ENCODE measurements at places on chromosomes 5 and 9.

DNA sequence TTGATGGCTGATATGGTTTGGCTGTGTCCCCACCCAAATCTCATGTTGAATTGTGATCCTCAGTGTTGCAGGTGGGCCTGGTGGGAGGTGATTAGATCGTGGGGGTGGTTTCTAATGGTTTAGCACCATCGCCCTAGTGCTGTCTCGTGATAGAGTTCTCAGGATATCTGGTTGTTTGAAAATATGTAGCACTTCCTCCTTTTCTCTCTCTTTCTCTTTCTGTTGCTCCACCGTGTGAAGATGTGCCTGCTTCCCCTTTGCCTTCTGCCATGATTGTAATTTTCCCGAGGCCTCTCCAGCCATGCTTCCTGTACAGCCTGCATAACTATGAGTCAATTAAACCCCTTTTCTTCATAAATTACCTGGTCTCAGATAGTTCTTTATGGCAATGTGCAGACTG is 111.6 kb downstream of the SREK1 start:
- no peak for DNase-seq

DNA sequence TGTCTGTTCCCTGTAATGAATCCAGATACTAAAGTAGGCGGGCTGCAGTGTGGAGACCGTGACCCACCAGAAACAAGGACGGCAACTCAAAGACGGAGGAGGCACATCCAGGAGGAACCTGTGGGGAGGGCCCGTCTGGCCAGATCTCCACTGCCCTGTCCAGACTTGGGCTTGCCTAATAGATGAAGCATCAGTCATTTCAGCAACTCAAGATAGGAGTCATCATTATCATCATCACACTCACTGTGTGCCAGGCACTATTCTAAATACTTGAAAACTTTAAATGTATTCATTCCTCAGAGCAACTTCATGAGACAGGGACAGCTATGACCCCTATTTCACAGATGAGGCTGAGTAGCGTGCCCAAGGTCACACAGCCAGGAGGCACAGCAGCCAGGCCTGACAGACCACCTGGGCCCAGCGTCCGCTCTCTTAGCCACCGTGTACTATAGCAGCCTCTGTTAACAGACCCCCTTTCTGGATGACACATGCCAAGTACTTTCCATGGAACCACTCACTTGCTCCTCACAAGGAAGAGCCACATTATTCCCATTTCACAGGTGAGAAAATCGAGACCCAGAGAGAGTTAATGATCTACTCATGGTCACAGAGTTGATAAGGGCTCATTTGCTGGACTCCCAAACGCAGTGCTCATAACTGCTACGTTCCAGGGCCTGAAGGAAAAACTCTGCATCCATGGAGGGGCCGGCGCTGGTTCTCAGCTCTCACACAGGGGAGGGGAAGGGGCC is 4.9 kb upstream of the IL4 start:
- DNase-seq: no peak

DNA sequence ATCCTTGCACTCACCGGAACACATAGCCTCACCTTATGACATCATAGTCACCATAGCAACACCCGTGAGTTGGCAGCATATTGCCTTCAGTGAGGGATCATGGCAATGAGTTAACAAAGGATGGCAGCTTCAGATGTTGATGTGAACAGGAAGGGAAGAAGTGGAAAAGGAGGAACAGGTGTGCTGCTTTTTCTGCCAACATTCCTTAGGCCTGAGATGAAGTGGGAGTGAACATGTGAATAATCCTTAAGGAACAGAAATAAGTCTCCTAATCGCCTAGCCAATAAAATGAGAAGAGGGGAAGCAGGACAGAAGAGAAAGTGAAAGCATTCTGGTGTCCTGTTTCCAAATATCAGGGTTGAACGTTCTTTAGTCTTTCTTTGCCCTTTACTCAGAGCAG is 360.0 kb downstream of the BRINP1 start:
- DNase-seq: no peak

GRCh38 chr5:25362799-25363198 is 718.0 kb upstream of the CDH10 start:
- DNase-seq: no peak

DNA sequence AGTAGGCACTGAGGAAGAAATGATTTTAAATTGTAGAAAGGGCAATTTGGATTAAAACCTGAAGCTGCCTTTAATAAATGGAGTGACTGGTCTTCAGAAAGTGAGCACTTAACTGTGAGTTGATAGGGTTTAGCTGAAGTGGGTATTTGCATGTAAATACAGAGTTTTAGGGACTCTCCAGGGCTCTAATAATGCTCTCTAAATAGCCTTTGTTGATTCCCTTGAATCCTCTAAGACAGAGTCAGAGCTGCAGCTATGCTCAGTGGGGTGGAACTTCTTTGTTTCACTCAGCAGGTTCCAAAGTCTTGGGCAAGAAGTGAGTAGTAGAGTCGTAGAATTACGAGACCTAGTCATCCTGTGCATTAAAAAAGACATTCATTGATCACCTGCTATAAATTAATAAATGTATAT is 21.4 kb downstream of the GLRA1 start:
- no peak for DNase-seq

DNA sequence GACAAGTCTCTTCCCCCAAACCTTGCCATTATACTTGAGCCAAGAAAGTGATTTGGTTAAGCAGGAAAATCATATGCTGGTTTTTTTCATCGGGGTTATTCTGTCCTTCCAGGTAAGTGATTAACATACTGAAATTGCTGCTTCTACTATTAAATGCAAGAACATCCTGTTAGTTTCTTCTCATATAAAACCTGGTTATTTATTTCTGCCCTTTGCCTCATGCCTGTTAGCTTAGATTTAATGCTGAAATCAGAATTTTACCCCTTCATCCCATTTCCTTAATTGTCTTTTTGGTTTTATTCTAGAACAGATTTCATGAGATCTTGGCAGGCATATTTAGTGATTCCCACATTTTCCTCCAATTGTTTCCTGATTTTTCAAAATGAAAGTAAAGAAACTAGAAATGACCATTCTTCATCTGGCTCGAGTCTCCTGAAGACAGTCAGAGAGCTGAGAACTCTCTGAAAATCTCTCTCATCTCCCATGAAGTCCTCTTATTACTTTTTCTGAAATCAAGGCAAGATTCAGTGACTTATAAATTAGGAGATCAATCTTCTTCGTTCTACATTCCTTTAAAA is 132.9 kb downstream of the NFIB start:
- no peak for DNase-seq

GRCh38 chr9:20511686-20512085 is 110.6 kb downstream of the MLLT3 start:
- no peak for DNase-seq

DNA sequence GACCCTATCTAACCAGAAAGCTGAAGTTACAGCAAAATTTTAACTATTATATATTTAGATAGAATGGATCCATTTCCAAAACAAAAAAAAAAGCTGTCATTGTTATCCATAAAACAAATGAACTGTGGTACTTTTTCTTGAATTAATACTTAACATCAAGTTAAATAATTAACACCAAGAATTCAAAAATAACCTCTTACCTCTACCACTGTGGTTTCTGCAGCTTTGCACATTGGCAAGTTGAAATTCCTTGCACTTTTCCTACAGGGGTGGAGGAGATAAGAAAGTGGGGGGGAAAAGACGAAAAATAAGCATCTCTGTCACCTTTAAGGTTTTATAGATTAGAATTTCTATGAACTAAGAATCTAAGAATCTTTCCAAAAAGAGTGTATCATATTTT is 30.0 kb downstream of the OXCT1 start:
- no peak for DNase-seq

DNA sequence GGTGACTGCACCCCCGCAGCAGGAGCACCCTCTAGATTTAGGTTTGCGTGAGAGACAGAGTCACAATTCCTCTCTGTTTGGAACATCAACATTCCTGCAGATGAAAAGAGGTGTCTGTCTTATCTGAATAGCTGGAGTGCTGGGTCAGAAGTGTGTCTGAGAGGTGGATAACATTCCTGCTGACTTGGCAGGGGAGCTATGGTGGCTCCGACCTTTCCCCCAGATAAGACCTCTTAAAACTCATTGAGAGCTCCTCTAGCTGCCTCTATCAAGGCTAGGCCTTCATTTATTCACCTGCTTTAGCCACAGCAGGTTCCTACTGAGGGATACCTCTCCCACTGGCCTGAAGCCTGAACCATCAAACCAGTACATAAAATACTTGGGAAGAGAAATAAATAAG is 615.5 kb downstream of the LRRC70 start:
- DNase-seq: no peak

DNA sequence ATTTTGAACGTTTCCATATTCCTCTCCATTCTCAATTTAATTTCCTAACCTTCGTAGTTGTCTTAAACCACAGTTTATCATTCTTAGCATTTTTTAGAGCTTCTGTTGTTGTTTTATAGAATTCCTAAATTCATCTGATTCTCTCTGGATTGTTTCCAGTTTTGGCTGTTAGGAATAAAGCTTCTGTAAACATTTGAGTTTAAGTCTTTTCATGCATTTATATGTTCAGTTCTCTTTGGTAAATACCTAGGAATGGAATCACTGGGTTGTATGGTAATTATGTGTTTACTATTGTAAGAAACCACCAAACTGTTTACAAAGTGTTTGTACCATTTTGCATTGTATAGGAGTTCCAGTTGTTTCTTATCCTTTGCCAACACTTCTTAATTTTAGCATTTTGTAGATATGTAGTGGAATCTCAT is 29.7 kb downstream of the GPR21 start:
- no peak for DNase-seq

- DNase-seq: no peak
These were observed 42.5 kb downstream of the SLIT3 start for GRCh38 chr5:169258372-169259000.

GRCh38 chr5:135481387-135481786 is 29.2 kb upstream of the TIFAB start:
- no peak for DNase-seq

DNA sequence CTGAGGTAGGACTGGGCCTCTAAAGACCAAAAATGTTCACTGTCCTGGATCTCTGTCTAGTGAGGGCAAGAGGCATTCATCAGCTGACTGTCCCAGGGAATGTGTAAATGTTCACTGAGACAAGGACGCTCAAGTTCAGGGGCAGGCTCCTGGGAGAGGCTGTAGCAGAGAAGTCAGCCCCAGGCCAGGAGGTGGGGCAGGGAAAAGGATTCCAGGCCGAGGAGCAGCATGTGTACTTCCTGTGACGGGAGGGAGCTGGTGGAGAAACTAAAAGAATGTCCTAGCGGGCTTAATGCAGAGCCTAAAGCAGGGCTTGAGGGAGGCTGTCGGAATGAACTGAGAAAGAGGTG is 205.8 kb downstream of the GABBR2 start:
- no peak for DNase-seq

DNA sequence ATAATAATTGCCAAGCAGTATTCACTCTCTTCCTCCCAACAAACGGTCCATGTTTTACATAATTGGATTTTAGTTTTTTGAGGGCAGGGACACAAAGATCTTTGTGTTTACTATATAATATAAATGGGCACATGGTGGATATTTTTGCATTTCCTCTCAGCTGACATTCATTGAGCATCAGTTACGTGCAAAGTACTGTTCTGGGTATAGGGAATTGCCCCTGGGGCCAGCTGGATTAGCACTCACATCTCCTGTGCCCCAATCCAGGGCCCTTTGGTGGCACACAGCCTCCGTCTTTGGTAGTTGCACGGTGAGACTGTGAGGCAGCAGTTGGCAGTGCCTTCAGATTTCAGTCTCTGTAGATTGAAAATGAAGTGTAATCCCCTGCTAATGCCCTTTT is 1.6 kb downstream of the TDRD7 start:
- no peak for DNase-seq

Data from stimulated activated CD8-positive, alpha-beta memory T cell treated with anti-CD3 and anti-CD28 coated beads, Interleukin-4, amount 100 ng/mL, for 1 hour (primary cell).